ENCODE measurements at places on chromosomes 2 and 18.

DNA sequence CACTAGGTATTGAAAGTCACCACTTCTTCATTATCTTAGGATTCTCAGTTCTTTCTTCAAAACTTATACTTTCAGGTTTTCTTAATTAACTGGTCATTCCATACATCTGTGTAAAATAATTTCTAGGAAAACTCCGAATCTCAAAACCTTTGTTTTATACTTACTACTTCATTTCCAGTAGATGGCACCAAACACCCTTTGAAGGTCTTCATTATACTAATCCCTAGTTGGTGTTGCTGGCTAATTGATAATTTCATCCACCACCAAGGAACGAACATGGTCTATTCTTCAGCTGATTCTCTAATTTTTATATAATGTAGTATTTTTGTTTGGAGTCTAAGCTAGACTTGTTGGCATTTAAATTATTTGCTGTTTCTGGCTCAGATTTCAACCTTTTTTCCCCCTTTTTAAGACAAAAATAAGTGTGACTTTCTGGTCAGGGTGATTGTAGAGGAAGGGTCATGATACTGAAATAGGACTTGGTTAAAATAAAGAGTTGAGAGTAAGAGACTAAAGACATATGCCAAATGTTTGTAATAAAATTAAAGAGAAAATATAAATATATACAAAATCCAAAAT lies 2.8 kb upstream of the MXD1 start:
- DNase-seq, result no peak

GRCh38 chr2:42336361-42336965 lies 24.6 kb downstream of the COX7A2L start:
- no peak for DNase-seq

DNA sequence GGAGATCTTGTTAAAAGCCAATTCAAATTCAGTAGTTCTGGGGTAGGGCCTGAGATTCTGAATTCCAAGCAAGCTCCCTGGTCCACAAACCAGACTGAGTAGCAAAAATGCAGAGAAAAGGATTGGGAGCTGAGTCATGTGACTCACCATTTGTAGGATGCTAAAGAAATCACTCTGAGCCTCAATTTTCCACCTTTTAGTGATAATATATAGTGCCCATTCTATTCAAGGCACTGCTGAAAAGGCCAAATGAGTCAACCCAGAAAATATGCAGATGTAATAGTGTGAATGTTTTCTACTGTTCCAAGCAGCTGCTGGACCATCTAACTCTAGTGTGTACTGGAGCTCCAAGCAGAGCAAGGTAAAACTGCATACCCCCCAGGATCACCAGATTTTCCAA lies 47.2 kb downstream of the SLC14A2 start:
- no peak for DNase-seq

DNA sequence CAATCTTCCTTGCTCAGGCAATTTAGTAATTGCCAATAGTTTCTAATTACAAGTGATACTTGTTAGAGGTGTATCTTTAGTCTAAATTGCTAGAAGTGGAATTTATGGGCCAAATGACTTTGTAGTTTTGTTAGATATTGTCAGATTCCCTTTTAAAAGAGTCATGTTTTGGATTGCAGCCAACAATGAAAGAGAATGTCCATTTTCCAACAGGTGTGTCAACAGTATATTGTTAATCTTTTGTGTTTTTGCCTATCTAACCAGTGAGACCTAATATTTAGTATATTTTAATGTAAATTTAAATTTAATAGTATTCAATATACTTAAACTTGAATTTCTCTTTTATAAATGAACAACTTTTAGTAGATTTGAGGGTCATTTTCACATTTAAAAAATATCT lies 259.4 kb upstream of the ETAA1 start:
- no peak for DNase-seq

GRCh38 chr2:215698566-215698965 lies 262.7 kb upstream of the FN1 start:
- DNase-seq, result no peak

DNA sequence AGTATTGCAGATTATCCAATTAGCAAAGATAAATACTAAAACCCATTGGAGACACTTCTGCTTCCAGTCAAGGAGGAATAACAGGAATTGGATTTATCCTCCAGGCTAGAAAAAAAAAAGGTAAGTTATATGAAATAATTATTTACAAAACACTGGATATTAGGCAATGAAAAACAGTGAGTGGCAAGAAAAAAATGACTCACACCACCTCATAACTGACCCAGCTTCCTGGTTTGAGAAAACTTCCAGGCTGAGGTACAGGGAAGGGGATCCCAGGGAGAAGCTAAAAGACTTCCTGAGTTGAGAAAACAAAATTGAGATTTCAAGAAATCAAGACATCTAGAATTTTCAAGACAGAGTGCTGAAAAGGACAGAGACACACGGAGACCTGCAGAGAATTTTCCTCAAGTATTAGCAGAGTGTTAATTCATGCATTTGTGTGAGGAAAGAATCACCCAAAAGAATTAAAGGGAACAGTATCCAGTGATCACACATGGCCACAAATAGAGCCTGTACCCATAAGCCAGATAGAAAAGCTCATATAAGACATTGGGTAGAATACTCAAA lies 17.4 kb downstream of the SRD5A2 start:
- DNase-seq, result no peak

GRCh38 chr2:238305092-238305862 lies 15.0 kb upstream of the TRAF3IP1 start:
- DNase-seq, result no peak

DNA sequence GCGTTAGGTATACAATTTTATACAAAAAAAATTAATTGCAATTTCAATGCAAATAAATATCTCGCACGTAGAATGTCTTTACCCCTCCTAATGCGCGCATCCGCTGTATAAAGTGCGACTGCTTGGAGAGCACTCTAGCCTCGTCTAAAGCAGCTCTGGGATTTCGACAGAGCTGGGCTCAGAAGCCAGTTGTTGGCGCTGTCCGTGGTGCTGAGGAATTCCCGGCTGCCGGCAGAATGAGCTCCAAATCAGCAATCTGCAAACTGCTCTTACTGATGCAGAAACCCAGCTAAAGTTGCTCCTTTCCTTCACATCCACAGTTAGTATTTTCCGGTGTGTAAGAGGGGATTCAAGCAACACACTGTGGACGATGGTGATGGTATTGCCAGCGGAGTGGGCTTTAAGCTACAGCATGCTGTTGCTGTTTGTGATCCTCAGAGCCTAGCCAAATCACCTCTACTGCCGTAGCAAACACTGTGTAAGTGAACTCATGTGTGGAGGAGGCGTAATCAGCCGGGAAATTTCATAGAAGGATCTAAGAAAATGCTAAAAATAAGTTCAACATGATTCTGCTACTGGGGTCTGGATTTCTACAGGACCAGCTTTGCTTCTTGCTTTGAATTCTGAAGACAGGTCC lies at the start of gene VWC2L:
Gene VWC2L, plus strand, starts transcription at position 137 of the 637 bp plus-strand sequence. CDS start 3,140 bp downstream, outside the sequence.
- peak; percentile 45 for DNase-seq

- no peak for DNase-seq
Measured at GRCh38 chr2:165877565-165878550, 75.7 kb downstream of the TTC21B start.

GRCh38 chr2:205782941-205783340 lies 100.6 kb downstream of the NRP2 start:
- no peak for DNase-seq
